ENCODE measurements at places on chromosomes 6 and 20. TPM values are rescaled to one million over a fixed set of nuclear protein-coding genes. Genes with fewer than 3 reads are reported as not detected.

- DNase-seq, result no peak
Measured at GRCh38 chr6:77458421-77458820, 4.9 kb downstream of the HTR1B start.

- no peak for DNase-seq
Measured at GRCh38 chr20:57545927-57546662, 14.8 kb upstream of the PCK1 start.

DNA sequence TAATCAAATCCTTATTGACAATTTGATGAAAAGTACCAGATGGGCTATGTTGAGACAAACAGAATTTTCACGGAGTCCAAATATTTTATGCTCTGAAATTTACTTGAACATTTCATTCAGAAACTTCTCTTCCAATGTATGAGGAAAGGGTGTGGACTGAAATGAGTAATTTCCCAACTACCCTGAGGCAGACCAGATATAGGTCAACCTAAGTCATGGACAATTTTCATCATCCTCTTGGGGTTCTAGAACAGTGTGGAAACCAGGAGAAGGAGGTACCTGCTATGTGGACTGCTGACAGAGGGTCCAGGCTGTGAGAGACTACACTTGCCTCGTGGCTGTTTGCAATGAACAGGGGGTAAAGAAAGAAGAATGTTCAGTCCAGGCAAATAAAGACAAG lies 323.0 kb downstream of the ESR1 start:
- no peak for DNase-seq

GRCh38 chr6:142236691-142237090 lies 65.1 kb upstream of the ADGRG6 start:
- peak; percentile 72 for DNase-seq

MMP24 gene
- 0.52 TPM for polyA plus RNA-seq

FBXO5 gene
- polyA plus RNA-seq, result 12.3 TPM

SPAG4 gene
- 1.9 TPM for polyA plus RNA-seq
